Pancreas (tissue), 10 donors: ENCODE measurements at places on chromosomes 11 and 22.

DNA sequence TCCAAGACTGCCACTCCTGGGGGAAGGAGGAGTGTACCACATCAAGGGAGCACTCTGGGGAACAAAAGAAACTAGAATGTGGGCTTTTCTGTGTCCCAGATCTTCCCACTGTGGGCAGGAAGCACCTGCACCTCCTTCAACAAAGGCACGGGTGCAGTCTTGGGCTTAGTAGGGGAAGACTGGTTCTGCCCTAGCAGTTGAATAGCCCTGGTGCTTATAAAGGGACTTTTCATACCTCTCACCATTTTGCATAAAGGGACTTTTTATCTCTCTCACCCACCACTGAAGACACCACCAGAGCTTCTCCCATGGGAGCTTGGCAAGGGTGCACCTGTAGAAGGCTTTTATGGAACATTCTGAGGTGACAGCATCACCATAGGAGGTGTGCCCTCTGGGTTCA is 65.8 kb upstream of the MS4A8 start:
- no peak for DNase-seq

DNA sequence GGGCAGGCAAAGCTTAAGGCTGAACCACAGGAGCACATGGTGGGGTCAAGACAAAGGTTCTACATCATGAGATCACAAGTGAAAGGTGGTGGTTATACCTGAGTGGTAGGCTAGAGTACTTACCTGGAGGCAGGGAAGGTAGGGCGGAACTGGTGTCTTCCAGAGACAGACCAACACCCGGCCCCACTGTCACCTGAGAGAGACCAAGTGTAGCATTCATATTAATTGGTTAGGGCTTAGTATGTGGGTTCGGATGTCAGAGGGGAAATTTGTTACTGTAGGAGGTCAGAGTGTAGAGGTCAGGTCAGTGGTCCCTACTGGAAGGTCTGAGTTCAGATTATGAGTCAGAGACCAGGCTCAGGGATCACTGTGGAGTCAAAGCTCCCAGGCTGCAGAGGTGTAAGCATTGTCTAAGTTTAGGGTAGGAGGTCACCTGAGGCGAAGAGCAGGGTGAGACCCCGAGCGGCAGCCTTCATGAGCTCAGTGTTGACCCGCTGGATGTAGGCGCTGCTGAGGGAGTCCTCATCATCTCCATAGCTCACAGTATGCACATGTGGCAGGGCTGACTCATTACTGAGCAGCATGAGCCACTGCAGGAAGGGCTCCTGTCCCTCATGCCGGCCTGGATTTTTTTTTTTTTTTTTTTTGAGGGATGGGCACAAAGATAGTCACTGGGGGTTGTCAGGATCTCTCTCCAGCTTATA is 3.2 kb downstream of the TPP1 start:
- DNase-seq: no peak

DNA sequence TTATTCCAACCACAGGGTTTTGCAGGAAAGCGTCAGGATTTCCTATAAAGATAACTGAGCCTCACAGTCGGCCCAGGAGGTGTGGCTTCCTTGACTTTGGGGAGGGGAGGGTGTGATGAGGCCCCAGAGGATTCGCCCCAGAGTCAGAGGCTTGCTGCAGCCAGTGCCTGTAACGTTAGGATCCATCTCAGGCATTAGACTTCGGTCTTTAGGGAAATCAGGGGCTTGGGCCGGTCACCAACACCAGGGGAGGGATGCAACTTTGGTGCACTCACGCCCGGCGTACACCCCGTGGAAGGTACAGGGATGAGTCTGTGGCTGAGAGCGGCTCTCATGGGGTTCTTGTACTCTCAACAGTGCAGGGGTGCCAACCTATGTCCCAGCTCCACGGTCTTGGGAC is 5.7 kb upstream of the ANO1 start:
- no peak for DNase-seq

GRCh38 chr22:46047841-46048595 is 71.1 kb upstream of the WNT7B start:
- no peak for DNase-seq

GRCh38 chr11:117822074-117823033 is 2.2 kb downstream of the FXYD2 start:
- peak; percentile 13 for DNase-seq

DNA sequence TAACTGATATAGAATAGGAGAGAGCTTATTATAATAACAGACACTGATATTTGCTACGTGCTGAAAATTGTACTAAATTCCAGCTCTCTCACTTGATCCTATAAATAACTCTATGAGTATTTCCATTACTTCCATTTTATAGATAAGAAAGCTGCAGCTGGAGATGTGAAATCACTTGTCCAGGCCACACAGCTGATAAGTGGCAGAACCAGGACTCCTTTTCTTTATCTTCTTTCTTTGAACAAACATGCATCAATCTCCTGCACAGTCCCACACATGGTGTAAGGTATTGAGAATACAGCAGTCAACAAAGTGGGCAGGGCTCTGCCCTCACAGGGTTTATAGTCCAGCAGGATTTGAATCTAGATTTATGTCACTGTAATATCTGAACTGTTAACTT is 652.1 kb downstream of the NELL1 start:
- DNase-seq: no peak

DNA sequence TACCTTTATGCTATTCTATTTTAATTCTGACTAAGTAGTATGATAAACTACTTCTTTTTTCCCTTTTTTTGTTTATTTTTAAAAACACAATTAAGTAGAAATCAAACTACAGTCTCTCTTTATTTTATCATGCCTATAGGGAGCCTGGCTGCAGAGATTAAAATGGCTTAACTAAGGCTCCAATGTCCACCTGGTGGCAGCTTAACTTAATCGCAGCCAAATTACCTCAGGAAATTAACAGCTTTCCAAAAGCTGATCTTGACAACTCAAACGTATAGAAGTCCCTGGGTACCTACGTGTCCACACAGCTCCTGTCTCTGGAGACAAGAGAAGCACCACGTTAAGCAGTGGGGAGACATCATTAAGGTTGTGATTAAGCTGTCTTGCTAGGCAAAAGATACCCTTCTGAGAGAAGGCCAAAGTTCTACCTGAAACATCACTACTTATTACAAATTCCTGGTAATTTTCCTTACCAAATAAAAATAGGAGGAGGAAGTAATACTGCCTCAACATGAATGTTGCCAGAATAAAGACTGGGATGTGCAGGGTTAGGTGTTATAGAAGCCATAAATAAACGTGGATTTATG is 63.2 kb upstream of the SNX19 start:
- DNase-seq: no peak

DNA sequence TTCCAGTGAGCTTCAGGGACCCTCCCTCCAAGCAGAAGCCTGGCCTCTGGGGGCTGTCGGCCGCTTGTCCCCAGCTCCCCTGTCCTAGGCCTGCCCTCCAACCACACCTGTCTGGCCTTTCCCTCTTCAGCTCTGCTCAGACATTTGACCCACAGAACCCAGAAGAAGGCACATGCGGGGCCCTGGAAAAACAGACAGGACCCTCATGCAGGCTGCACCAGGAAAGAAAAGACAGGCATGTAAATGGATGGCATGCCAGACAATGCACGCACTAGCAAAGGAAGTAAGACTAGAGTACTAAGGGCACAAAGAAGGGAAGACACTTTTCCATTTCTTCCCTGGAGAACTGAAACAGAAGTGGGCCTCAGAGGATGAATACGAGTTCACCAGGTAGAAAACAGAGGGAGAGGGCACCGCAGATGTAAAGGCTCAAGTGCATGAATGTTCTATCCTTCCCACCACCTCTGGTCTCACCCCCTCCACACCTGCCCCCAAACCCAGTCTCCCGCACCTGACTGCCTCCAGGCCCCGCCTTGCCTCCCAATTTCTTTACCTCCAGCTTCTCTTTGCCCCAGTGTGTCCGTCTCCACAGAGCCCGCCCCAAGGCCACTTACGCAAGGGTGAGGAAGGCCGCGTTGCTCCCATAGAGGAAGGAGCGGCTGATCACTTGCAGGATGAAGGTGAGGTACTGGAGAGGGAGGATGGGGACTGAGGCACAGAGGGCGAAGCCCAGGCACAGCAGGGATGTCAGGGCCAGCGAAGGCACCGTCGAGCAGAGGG is 17.4 kb downstream of the SLC43A3 start:
- DNase-seq: no peak
